Gastroesophageal sphincter (tissue), 4 donors: ENCODE measurements at places on chromosomes 13 and 19. TPM values are rescaled to one million over a fixed set of nuclear protein-coding genes. Genes with fewer than 3 reads are reported as not detected.
A peak's percentile ranks its signal among the peaks of the same experiment; 100 is the strongest.

Gene AKAP8
- 23.3 TPM for total RNA-seq

Gene ZNF541
- not detected for total RNA-seq

Gene CEACAM3
- total RNA-seq = not detected

Gene CALR3
- not detected for total RNA-seq

Gene ZSCAN18
- total RNA-seq = 144 TPM

Gene PDX1
- not detected for total RNA-seq

Gene TSKS
- total RNA-seq = 0.73 TPM

Gene STOML3
- not detected for total RNA-seq

Gene ZNF253
- 7.3 TPM for total RNA-seq

Gene CYP4F8
- not detected for total RNA-seq

Gene NANOS3
- total RNA-seq = 1.1 TPM

Gene GAPDHS
- not detected for total RNA-seq

Gene ZNF616
- 11.2 TPM for total RNA-seq

- no peak for ATAC-seq
Observed at GRCh38 chr13:94967183-94968039, 255.1 kb upstream of the SOX21 start.

GRCh38 chr19:41456342-41456918, 13.5 kb downstream of the ERICH4 start:
- ATAC-seq = no peak

GRCh38 chr13:28251466-28251865, 113.1 kb downstream of the PAN3 start:
- no peak for ATAC-seq

GRCh38 chr19:30731591-30731990, 359.4 kb downstream of the ZNF536 start:
- ATAC-seq = no peak

GRCh38 chr13:104314926-104315535, 1248.8 kb upstream of the SLC10A2 start:
- no peak for ATAC-seq

GRCh38 chr13:80754441-80754840, 413.5 kb upstream of the SPRY2 start:
- ATAC-seq = no peak

- no peak for ATAC-seq
Observed at GRCh38 chr13:112746044-112746443, 56.2 kb downstream of the ATP11A start.

GRCh38 chr13:18954254-18954653, 227.4 kb downstream of the TUBA3C start:
- ATAC-seq = no peak

DNA sequence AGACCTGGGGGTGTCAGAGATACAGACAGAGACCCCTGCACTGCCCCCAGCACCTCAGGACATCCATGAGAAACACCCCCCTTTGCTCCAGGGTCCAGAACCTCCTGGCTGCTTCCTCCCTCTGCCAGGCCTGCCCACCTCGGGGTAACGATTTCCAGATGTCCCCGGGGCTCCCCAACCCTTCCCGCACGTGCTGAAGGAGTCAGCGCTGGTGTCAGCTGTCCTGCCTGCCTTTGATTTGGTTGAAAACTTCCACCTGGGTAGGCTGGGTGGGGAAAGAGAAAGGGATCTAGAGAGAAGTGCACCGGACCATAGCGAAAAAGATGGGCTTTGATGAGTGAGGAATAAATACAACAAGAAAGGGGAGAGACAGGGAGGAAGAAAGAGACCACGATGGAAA, 1.5 kb upstream of the CGB7 start:
- ATAC-seq = no peak

- peak; percentile 71 for ATAC-seq
Observed at GRCh38 chr19:6459262-6460098, at the start of gene SLC25A23. Gene SLC25A23 (minus strand): TSS chr19:6459792. CDS start chr19:6459628, 164 bp downstream.

DNA sequence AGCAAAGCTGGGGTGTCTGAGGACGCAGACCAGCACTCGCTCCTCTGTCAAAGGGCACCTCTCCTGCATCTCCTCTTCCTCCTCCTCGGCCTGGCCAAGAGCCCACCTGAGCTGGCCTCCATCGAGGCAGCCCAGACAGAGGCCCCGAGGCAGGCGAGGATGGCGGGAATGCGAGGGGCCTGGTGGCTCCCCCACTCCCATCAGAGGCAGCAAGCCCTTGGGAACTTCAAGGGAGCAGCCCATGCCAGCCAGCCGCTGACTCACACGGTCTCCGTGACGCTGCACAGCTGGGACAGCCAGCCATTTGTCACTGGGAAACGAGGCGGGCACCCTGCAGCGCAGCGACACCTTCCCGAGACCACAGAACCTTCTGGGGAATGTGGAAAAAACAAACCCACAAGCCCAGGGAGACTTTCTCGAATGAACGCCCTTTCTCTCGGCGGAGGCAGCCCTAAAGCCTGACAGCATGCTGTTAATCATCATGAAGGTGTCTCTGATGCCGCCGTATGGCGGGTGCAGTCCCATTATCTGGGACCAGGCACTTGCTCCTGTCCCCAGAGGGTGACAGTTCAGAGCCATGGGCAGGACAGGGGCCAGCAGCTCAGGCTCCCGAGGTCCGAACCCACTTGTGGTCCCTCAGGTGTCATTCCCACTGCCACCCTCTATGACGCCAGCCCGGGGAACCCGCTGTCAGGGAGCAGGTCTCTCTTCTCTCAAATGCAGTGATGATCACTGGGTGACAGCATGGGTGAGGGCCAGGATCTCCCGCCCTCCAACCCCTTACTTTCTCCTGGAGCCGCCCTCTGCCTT, 53.0 kb downstream of the PEPD start:
- no peak for ATAC-seq

- ATAC-seq = no peak
Observed at GRCh38 chr13:80881495-80881894, 540.6 kb upstream of the SPRY2 start.

DNA sequence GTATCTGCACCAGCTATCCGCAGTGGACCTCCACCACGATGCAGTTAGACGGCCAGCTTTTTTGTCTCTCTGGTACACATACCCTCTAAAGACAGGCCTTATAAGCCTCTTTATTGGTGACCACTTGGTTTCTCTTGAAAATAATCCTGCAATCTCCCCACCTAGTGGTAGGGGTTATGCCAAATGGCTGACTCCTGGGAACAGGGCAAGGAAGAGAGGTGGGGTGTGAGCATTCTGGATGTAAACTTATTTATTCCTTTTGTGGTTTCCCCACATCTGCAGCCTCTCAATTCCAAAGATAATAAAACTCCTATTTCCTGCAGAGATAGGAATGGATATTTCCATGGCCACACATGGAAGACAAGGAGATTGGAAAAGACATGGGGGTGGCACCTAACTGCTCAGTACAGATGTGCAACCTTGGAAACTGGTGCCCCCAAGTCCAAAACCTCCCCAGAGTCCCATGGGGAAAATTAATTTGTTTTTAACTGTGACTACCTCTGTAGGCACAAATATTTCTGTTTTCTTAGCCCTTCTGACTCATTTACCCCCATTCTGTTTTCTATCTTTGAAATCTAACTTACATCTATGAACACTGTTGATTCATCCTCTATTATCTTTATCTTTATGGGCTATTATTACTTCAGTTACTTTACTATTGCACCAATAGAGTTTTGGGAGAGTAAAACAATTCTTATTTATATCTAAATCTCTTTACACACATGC, 112.7 kb upstream of the TSHZ3 start:
- no peak for ATAC-seq

GRCh38 chr19:7861619-7862412, 12.4 kb downstream of the PRR36 start:
- ATAC-seq = no peak

DNA sequence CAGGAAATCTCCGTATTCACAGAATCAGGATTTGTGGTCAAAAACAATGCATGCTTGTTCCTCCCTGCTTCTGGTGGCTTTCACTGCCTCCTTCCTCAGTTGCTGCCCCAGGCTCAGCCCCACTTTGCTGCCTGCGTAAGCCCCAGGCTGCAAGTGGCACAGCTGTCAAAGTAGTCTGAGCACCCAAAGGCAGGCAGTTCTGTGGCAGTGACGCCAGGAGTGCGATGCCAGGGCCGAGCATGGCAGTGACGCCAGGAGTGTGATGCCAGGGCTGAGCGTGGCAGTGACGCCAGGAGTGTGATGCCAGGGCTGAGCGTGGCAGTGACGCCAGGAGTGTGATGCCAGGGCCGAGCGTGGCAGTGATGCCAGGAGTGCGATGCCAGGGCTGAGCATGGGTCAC, 77.3 kb upstream of the GPR183 start:
- no peak for ATAC-seq

- no peak for ATAC-seq
Observed at GRCh38 chr13:77678691-77679235, 18.7 kb upstream of the SLAIN1 start.

DNA sequence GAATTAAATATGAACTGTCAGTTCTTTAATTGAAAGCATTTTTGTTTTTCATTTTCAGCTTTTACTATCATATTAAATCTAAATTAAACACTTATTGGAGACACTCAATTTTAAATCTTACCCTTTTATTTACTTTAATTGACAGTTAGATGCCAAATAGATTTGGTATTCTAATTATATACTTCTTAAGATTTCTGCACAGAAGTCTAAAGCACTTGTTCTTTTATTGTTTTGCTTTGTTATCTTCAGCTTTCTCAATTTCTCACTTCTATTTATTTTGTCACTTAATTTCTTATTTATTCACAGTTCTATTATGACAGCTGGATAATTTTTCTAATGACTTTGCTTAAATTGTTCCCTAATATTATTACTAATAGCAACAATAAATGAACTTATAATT, 1397.3 kb upstream of the MIR17HG start:
- ATAC-seq = no peak

- no peak for ATAC-seq
Observed at GRCh38 chr19:2561895-2562294, 86.0 kb downstream of the GADD45B start.

DNA sequence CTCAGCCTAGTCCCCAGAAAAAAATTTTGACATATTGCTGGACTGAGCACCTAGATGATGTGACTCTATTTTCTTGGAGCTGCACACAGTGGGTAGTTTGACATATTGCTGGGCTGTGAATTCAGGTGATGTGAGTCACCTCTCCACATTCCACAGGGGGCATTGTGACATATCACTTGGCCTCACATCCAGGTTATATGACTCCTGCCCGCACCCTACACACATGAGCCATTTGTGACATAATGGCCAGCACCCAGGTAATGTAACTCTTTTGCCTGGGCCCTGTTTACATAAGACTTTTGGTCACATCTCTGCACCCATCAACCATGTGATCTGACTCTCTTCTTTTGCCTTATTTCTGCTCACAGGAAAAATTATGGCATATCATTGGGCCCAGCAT, 55.1 kb upstream of the ZNF43 start:
- ATAC-seq = no peak

DNA sequence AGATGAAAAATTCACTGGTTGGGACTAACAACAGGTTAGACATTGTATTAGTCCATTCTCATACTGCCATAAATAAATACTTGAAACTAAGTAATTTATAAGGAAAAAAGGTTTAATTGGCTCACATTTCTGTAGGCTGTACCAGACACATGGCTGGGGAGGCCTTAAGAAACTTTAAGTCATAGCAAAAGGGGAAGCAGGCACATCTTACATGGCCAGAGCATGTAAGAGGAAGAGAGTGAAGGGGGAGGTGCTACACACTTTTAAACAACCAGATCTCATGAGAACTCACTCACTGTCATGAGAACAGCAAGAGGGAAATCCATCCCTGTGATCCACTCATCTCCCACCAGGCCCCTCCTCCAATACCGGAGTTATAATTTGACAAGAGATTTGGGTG, 125.9 kb downstream of the SUCLA2 start:
- ATAC-seq = no peak

GRCh38 chr13:27942972-27943371, 23.2 kb downstream of the PDX1 start:
- no peak for ATAC-seq

DNA sequence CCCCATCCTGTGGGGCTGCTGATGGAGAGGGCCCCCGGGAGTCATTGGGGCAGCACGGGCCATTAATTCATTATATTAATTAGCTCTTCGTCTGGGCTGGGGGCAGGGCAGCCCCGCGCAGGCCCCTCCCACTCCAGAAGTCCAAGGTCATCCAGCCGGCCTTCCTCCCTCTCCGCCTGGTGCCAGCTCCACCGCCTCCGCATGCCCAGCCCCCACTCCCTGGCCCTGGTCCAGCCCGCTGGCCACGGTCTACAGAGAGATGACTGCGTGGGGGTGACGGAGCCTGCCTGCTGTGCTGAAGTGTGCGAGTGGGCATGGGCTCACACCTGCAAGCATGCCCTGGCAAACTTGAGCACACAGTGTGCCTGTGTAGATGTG, 8.8 kb downstream of the IGLON5 start:
- ATAC-seq = no peak

DNA sequence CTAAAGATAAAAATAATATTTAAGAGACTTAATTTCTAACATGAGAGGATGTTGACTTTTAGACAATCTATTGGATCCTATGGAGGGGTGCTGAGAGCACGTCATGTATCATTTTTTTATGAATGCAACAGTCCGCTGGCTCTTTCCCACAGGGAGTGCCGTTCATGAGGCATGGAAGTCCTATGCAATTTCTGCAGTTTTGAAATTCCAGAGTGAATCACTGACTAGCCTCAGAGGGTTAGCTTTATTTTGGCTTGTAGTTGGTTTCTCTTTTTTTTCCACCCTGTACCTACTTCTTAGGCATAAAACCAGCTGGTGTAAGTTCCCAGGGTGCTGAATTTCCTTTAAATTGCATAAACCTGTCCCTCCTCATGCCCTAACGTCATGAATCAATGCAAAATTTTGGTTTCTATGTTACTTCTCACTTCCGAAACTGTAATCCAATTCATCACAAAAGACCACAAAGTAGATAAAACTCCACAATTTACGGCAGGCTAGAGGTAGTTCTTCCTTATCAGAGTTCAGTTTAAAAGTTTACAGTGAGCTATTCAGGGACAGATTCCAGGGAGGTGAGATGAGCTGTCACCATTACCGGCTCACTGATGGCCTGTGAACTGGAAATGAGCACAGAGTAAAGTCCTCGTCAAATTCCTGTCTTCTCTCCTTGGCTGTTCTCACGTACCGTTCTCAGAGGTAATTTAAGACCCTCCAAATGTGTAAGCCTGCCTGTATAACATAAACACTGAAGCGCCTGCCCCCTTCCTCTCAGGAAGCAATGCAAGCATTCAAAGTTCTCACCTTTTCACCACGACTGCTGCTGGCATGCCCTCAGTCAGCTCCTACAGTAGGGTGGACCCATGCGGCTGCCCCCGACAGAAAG, 216.6 kb upstream of the SLC10A2 start:
- ATAC-seq = no peak

DNA sequence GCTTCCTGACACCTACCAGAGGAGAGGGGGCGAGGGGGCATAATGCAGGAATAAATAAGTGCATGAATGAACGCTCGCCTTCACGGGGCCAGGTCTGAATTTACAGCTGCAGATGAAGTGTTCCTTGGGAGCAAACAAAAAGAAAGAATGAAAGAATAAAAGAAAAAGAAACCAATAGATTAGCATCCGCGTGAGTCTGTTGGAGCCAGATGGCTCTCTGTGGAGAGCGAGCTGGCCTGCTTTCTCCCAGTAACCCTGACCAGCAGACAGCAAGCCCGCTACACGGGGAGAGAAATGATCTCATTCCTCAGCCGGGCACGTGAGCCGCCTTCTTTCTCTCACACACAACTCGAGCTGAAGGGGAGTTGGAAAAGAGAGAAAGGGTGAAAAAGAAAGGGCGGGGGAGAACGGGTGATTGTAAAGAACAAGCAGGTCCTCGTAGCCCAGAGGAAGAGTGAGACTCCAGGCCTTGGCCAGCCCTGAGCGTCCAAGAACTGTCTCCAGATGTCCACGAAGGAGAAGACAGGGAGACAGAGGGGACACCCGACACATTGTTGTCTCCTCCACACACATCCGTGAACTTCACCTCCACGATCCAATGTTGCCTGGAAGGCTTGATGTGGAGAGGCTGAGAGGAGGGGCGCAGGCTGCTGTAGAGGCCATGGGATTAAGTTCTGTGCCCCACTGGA, 81.4 kb downstream of the RNASEH2B start:
- peak; percentile 84 for ATAC-seq

- ATAC-seq = no peak
Observed at GRCh38 chr13:19305434-19305833, 123.8 kb upstream of the TUBA3C start.
